ENCODE measurements at places on chromosomes 2 and 18.

DNA sequence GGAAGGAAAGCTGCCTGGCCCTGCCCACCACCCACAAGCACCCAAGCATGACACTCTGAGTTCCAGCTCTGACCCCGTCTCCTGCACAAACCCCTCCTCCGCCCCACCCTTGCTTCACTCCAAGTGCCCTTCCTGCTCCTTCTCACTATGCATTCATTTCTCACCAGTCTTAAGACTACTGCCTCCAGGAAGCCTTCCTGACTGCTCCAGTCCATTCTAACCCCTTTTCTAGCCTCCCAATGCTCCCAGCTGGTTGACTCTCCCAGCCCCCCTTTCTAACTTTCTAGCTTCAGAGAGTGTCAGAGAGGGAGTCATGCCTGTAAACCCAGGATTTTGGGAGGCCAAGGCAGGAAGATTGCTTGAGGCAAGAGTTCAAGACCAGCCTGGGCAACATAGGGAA, 8.2 kb upstream of the NAGK start:
- DNase-seq, result no peak

DNA sequence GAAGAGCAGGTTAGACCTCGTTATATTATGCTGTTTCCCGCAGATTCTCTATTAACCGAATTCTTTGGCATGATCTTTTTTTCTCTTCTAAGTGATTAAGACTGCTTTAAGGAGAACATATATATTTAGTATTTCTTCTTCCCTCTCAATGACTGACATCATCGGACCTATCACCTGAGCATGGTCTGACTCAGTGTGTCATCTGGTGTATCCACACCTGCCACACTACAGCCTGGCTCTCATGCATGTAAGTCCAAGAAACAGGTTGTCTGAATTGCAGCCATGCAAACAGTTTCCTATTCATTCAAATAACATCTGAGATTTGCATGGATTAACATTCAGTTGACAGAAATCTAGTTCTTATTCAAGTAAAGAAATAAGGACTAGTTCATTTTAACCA, 55.1 kb upstream of the CWC22 start:
- DNase-seq, result no peak

- DNase-seq, result no peak
Measured at GRCh38 chr18:31267823-31268481, 50.0 kb upstream of the DSG1 start.

GRCh38 chr18:32450026-32450691, 20.5 kb downstream of the GAREM1 start:
- DNase-seq, result no peak

- DNase-seq, result no peak
Measured at GRCh38 chr18:44786257-44786656, 105.6 kb downstream of the SETBP1 start.

- DNase-seq, result no peak
Measured at GRCh38 chr2:29374823-29375222, 259.6 kb downstream of the CLIP4 start.

DNA sequence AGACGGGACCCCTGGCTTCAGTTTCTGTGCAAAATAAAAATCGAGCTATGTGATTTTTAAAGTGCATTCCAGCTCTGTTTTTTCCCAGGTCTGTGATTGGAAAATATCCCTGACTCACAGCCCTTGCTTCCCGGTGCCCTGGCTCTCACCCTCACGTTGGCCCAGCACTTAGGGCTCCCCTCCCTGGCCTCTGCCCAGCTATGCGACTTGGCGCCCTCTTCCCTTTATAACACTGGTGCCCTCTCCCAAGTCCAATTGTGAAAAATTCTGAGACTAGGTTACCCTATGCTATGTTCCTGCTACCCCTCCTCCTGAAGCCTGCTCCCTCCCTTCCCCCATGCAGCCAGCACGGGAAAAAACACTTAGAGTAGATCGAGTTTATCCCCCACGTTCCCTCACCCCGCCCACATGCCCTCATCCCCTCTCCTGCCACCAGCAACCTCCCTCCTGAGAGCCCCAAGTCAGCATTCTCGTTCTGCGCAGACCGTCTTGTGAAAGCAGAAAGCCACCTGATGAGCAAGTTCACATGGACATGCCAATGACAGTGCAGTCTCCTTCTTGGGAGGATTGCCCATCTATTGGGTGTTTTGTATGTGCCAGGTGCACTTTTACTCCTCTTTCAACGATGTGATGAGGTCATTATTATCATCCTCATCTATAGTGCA, 228.8 kb downstream of the VAPA start:
- DNase-seq, result no peak

GRCh38 chr2:206305523-206306245, 31.2 kb downstream of the ZDBF2 start:
- DNase-seq, result no peak

DNA sequence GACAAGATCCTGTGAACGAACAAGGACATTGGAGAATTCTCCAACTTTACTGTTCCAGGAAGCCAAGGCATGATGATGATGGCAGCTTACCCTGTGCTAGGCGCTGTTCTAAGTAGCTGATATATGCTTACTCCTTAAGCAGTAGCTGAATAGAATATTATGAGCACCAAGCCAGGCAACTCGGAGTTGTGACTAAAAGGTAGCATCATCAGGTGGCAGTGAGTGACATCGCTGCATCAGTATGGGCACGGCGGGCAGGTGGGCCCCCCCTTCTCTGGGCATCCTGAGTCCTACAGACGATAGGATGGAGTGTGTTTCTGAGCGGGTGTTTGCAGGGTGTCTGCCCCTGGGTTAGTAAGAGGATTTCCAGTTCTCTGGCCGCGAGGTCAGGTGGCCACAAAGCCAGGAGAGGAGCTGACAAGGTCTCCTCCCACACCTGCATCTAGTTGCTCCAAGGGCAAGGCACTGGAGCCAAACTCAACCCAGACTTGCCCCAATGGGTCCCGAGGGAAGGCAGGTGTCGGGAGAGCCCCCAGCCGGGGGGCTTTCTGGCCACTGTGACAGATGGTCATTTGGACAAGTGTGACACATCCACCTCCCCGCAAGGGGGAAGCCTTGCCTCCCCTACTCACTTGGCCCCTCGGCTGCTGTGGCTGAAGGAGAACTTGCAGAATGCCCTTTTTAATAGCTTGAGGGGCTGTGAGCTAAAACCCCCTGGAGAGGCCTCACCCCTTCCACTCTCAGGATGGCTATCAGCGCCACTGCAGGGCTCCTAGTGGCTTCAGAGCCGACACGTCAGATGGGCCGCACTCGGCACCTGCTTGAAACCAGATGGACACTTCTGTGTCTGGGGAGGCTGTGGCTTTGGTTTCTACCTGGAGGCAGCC, 55.5 kb downstream of the CRACDL start:
- DNase-seq, result no peak

DNA sequence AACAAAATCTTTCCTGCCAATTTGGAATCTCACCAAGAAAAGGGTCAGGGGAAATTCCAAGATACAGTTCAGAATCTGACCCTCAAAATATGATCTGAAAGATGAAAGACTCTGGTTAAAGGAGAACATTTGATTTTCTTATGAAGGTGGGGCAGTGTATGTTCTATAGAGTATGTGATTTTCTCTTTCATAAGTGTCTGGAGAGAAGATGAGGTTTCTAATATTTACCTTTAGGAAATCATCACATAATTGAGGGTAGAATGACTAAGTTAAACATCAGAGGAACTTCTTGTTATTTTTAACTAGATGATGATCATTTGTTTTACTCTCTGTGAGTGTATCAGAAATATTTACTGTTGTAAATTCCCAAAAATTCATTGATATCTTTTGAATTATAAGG, 27.8 kb upstream of the MBOAT2 start:
- no peak for DNase-seq

DNA sequence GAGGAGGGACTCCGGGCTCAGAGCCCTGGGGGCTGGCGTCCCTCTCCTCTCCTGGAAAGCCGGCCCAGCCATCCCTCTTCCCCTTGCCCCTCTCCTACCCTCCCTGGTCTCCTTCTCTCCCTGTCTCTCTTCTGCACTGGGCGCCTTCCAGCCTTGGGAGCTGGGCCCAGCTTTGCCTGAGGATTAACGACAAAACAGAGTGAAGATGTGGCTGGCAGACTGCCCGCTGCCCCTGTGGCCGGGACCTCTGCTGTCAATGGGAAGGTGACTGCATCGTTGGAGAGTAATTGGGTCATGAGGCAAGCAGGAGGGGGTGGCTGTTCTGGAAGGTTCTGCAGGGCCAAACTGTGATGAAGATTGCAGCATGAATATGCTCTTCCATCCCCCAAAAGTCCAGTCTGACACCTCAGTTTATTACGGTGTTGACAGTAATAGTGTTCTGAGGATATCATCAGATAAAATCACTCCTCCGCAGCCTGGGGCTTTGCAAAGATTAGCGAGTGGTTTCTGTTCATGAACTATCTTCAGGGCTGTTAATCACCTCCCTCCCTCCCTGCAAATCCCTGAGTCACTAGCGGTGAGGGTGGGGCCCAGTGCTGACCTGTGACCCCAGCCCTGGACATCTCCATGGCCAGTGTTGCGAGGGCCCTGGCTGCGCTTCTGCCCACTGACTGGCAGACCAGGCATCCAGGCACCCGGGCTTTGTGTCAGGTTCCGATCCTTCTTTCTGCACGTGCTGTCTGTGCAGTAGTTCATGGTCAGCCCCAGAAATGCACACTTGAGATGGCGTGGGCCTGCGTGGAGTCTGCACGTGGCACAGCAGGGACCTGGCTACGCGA, 23.0 kb downstream of the RTP5 start:
- no peak for DNase-seq

DNA sequence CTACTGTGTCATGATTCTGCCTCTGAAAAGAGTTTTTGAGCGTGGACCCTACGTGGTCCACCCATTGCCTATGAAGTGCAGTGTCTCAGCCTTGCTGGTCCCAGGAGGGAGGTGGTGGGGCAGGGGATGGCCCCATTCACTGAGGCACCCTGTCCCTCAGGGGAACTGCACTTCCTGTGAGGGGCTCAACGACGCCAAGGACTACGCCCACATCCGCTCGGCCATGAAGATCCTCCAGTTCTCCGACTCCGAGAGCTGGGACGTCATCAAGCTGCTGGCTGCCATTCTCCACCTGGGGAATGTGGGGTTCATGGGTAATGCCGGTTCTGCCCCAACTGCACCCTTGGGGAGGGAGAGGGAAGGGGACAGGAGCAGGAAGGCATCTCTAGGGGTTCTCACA, 42.5 kb downstream of the MYO7B start:
- no peak for DNase-seq

GRCh38 chr2:200681697-200682096, 95.9 kb downstream of the AOX1 start:
- no peak for DNase-seq

GRCh38 chr2:96531872-96532505, 4.6 kb upstream of the ARID5A start:
- DNase-seq, result peak; percentile 70

GRCh38 chr2:100983684-100984310, 18.3 kb upstream of the RPL31 start:
- no peak for DNase-seq

- no peak for DNase-seq
Measured at GRCh38 chr2:9674891-9675414, 44.2 kb upstream of the YWHAQ start.

DNA sequence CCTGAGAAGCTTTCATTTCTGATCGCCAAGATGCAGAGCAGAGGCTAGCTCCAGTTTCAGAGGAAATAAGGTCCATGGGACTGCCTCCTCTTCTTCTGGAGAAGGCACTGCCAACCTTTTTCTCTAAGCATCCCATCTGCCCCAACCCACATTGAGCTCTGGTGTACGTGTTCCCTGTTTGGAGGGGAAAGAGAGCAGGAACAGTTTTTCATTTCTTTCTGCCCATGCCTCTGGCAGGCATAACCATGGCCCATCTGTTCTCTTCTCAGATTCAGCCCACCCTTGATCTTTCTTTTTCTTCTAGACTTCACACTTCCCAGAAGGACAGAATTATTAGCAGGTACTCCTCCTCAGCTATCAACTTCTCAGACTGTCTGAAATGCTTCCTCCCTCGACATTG, 1110.3 kb upstream of the KLHL29 start:
- DNase-seq, result no peak

GRCh38 chr2:227545990-227546389, 52.7 kb upstream of the SCYGR2 start:
- DNase-seq, result no peak

DNA sequence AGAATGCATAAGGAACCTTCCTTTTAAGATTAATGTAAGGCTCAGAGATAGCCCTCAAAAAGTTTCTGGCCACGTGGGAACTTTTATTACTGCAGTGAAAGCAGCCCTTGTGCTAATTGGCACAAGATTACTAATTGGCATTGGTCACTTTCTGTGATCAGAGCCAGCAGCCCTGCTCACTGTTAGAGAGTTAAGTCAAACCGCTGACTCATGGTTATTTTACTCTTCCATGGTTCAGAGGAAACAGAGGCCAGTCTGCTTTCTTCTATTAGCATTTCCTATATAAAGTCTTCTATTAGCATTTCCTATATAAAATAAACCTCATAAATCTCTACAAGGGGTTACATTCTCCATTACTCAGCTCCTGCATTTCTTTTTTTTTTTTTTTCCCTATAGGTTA, 1.5 kb upstream of the SLC35G4 start:
- no peak for DNase-seq

DNA sequence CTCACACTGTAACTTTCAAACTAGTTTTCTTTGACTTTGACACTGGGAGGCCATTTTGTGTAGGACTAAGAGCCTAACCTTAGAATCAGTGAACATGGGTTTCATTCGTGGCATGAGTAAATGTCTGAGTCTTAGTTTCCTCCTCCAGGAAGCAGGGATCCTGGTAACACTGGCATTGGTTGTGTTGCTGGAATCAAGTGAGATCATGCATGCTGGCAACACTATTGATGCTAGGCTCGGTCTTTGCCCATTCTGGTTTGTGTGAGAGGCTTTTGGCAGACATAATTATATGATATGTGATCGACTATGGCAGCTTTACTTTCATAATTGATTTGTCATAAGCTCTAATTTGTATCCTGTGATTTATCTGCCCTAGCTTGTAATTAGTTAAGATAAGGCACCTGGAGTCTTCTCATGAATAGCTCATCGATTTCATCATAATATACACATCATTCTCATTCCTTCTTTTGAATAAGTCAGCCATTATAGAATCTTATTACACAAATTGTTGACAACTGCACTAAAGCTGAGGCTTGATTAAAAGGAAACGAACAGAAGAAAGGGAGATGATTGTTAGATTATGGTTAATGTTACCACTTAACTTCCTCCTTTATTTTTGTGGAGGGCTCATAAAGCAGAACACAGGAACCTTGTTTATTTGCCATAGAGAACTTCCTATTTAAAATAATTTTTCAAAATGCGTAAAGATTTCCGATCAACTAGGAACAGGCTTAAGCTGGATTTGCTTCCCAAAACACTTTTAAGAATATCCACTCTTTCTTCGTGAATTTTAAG, 12.6 kb downstream of the PPP1R1C start:
- DNase-seq, result no peak

DNA sequence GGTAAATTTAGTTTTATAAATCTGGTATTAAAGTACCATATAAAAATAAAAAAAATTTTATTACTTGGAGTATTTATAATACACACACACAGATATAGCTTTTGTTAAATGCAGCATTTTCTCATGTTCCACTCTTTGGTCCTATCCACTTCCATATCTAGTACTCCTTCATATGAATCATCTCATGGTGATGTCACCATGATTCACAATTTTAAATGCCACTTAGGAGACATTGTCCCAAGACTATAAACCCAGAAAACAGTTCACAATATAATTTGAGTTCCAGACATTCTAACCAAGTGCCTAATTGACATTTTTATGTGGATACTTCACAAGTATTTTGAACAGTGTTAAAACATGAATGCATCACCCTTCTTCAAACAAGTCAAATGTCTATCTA, 1398.3 kb downstream of the DSC3 start:
- DNase-seq, result no peak
